Activated CD4-positive, CD25-positive, alpha-beta regulatory T cell (primary cell): ENCODE measurements at places on chromosomes 7 and 10.

DNA sequence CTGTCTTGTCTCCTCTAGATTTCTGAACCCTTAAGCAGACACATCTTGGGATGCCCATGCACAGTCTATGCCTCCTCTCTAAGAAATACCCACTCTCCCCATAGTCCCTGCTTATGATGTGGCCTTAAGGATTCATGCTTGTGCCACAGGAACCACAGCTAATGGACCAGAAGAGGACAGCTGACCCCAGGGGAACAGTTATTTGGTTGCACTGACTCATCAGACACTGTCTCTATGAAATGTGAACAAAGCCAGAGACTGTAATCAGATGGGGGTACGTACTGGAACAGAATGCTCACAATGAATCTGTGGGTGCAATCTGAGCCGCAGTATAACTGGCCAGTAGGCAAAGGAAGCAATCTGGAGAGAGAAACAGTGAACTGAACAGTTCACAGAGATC lies 121.9 kb downstream of the USP6NL start:
- DNase-seq: no peak

DNA sequence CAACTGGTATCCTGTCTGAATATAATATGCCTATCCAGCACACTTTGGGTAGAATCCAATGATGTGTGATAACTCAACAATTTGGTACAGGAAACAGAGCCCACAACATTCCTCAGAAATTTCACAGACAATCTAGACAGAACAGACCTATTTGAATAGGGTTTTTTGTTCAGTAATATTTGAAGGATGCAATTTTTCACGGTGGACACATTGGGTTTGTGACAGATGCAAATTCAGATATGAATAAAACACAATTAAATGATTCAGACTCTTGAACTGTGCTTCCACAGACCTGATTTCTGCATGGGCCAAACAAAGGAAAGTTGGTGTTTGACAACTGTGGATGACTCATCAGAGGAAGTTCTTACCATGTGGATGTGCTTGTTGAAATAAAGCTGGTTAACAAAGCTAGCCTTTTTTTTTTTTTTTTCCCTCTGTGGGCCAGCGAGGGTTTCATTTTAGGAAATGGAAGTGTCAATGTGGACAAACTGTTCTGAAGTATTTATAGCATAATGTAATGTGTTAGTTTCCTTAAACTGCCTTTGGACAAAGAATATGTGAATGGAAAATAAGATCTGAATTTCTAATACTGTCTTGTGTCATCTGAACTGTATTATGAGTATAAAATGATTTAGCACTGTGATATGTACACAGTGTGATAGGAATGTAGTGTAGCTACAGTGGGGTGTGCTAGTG lies 43.2 kb upstream of the FAM133B start:
- DNase-seq: no peak

DNA sequence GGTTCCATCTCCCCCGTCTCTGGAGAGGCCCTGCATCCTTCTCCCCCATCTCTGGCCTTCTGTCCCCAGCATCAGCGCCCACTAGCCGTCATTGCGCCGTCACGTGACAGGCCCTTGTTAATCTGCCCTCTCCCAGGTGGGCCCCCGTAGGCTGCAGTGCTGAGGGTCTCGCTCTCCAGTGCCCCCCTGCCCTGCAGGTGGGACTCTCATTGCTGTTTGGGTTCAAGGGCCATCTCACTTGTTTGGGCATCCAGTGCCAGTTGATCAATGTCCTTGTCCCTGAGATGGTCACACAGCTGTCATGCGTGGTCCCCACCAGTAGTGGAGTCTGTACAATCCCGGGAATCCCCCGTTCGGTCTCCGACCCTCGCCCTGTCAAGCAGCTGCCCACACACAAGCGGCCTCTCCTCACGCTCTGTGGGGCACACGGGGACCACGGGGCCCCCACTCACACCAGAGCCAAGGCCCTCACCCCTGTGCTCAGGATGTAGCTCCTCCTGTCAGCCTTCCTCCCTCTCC lies 114.0 kb downstream of the INPP5A start:
- DNase-seq: no peak

DNA sequence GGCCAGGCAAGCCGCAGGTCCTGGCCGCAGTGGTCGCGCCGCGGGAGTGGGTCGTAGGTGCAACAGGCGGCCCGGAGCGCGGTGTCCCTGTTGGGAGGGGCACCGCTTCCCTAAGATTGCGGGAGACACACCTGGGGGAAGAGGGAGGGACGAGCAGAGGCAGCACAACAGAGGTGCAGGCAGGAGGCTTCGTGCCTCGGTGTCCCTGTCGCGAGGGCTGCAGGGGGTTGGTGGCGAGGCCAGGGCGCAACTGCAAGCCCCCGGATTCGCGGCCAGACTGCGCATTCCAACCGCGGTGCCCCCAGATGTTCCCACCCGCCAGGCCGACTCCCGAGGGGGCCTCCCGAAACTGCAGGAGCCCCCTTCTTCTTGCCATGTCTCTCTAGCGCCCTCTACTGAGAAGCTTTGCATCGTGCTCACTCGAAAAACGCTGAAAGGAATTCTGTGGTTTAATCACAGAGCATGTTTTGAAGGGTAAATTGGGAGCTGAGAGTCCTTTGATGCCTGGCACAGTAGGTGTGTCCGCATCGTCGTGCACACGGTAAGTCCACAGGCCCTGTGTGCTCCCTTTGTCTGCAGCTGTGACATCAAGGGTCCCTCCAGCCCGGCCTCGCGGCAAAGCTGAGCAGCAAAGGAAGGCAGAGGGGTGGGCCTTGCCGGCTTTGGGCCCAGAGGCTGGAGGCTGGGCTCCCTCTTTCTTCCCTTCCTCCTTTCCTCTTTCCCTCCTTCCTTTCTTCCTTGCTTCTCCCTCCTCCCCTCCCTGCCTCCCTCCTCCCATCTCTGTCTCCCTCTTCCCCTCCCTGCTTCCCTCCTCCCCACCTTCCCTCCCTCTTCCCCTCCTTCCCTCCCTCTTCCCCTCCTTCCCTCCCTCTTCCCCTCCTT lies 6.2 kb upstream of the MBL2 start:
- DNase-seq: no peak

DNA sequence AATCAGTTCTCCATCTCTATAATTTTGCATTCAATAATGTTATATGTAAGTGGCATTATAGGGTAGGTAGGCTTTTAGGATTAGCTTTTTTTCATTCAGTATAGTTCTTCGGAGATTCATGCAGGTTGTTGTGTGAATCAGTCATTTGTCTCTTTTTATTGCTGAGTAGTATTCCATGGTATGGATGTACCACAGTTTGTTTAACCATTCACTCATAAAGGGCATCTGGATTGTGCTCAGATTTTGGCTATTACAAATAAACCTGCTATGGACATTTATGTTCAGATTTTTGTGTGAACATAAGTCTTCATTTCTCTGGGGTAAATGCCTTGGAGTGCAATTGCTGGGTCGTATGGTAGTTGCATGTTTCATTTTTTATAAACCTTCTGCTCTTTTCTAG lies 4.4 kb upstream of the OGDHL start:
- DNase-seq: no peak

DNA sequence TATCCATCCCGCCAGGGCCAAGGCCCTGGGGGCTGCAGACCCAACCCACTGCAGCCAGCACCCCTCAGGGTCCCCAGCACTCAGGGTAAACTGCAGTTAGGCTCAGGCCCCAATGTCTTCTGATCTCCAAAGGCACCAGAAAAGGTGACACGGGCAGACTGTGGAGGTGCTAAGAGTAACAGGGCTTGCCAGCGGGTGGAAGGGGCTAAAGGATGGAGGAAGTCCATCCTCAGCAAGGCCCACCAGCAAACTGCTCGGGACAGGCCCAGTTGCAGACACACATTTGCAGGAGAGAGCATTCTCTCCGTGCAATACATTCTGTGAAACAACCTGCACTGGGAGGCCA lies 95.6 kb upstream of the DDC start:
- no peak for DNase-seq

DNA sequence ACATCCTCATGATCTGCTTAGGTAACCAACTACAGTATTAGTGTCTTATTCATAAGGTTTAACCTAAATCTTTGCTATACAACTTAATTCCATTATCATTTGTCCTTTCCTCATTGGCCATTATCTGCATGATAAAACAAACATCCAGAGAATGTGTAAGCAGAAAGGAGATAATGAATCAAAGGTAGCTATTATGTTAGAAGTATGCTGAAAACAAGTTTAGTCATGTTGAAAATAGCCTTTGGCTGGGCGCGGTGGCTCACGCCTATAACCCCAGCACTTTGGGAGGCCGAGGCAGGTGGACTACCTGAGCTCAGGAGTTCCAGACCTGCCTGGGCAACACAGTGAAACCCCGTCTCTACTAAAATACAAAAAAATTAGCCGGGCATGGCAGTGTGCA lies 78.2 kb downstream of the NT5C2 start:
- no peak for DNase-seq

DNA sequence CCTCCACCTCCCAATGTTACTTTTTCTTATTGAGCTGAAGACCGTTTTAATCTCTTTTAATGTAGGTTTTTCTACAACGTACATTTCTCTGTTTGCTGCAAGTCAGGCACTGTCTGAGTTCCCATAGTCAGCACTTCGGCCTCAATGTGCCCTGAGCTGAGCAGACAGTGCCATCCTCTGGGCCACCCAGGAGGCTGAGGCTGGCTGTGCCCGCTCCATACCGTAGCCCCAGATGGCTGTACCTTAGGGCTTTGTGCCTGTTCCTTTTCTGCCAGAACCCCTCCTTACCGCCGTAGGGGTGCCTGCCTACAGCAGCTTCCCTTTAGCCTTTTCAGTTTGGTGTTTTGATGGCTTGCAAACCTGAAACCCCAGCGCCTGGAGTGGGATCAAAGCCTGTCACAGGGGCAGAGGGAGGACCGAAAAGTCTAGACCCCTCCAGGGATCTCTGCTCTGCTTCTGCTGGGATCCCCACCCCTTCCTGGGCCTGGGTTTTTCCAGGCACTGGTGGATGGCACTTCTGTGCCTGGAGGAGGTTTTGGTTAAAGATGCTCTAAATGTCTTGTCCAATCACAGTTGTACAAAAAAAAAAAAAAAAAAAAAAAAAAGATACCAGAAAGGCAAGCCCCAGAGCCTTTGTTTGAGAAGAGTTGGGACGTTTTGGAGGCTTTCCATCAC lies 9.0 kb downstream of the AGAP3 start:
- no peak for DNase-seq

- DNase-seq: no peak
Observed at GRCh38 chr10:113716109-113716910, 35.2 kb upstream of the PLEKHS1 start.

GRCh38 chr7:23945472-23945871 lies 235.5 kb downstream of the STK31 start:
- no peak for DNase-seq

GRCh38 chr10:114305521-114305925 lies 66.5 kb downstream of the VWA2 start:
- DNase-seq: no peak

GRCh38 chr10:60135020-60135419 lies 228.7 kb upstream of the CCDC6 start:
- no peak for DNase-seq

DNA sequence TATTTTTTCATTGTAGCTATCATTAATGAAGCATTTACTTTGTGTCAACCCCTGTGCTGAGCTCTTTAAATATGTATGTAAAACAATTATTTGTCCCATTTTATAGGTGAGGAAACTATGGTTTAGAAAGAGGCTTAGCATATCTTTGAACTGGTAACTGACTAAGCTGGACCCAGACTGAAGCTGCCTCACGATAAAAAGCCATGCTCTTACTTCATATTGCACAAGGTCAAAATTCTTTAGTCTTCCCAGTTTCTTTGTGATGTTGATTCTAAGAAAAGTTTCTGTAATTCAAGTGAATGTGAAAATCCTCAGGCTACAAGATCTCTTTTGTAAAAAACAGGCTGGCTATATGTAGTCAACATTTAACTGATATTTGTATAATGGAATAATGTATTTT lies 46.6 kb upstream of the SLC16A12 start:
- no peak for DNase-seq

GRCh38 chr7:108380517-108380916 lies 75.7 kb downstream of the NRCAM start:
- no peak for DNase-seq

GRCh38 chr10:85558533-85558932 lies 808.1 kb downstream of the GRID1 start:
- no peak for DNase-seq

- no peak for DNase-seq
Observed at GRCh38 chr7:98137826-98138151, 31.1 kb downstream of the LMTK2 start.

- DNase-seq: no peak
Observed at GRCh38 chr7:73721377-73721817, 1.9 kb upstream of the STX1A start.

GRCh38 chr10:52313933-52314821 lies at the start of gene DKK1:
Gene DKK1 (plus strand): TSS chr10:52314281. CDS start chr10:52314435, 154 bp downstream.
- no peak for DNase-seq
